ENCODE measurements at places on chromosomes 5 and 9. TPM values are rescaled to one million over a fixed set of nuclear protein-coding genes. Genes with fewer than 3 reads are reported as not detected.

DNA sequence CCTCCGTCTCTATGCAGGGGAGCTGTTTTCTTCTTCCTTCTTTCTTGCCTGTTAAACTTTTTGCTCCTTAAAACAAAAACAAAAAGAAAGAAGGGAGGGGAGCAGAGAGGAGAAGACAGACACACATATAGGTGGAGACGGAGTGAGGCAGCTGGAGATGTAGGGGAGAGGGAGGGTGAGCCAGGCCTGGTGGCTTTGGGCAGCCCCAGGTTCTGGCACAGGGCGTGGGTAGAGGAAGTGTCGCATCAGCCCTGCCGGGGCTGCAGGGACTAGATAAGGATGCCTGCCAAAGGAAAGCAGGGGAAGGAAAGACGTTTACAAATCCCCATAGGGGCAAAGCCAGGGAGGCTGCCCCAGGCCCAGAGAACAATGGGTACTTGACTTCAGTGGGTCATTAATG, 38.7 kb upstream of the PTGS1 start:
- no peaks in the 10 kb centered on the region for H3K36me3 ChIP-seq
- no peak overlapping the region for H3K27ac ChIP-seq
- DNase-seq: no peak

GRCh38 chr5:131883984-131884383, 61.5 kb downstream of the MEIKIN start:
- no peaks in the 10 kb centered on the region for H3K36me3 ChIP-seq
- H3K4me3 ChIP-seq: no peak overlapping the region
- H3K27ac ChIP-seq: no peak overlapping the region
- H3K27me3 ChIP-seq: no peaks in the 10 kb centered on the region
- no peaks in the 10 kb centered on the region for H3K4me1 ChIP-seq

The NR2F1 gene
- 4.6 TPM for total RNA-seq

The PCDHGA6 gene
- 8.5 TPM for total RNA-seq

DNA sequence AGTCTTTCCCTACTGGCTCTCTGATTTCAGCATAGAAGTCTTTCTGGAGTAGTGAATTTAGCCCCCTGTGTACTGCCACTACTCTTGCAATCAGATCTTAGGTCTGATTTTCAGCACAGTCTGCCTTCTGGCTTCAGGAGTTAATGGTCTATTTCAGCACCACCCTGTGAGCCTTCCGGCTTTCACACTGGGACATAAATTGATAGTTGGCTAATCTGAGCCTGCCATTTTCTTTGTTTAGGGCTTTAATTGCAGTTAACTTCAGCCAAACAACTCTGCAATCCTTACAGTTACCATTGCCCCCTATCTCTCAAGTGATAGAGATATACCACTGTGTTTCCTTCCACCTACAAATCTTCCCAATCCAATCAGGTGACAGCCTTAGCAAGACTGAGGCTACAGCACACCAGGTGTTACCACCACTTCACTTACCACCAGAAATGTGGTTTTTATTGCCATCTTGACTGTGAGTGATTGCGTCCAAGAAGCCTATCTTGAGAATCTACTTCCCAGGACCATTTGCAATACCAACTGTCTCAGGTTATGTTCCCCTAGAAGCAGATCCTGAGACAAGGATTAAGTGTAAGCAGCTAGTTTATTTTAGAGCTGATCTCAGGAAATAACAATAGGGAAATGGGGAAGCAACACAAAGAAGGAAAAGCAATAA, 51.9 kb upstream of the NEK6 start:
- H3K27ac ChIP-seq: no peak overlapping the region
